Left lobe of liver (tissue), 2 donors: ENCODE measurements at places on chromosomes 3 and 15. TPM values are rescaled to one million over a fixed set of nuclear protein-coding genes. Genes with fewer than 3 reads are reported as not detected.

The FAM81A gene
- total RNA-seq = not detected

The MED12L gene
- 0.15 TPM for total RNA-seq

The EBLN2 gene
- 2.0 TPM for total RNA-seq

DNA sequence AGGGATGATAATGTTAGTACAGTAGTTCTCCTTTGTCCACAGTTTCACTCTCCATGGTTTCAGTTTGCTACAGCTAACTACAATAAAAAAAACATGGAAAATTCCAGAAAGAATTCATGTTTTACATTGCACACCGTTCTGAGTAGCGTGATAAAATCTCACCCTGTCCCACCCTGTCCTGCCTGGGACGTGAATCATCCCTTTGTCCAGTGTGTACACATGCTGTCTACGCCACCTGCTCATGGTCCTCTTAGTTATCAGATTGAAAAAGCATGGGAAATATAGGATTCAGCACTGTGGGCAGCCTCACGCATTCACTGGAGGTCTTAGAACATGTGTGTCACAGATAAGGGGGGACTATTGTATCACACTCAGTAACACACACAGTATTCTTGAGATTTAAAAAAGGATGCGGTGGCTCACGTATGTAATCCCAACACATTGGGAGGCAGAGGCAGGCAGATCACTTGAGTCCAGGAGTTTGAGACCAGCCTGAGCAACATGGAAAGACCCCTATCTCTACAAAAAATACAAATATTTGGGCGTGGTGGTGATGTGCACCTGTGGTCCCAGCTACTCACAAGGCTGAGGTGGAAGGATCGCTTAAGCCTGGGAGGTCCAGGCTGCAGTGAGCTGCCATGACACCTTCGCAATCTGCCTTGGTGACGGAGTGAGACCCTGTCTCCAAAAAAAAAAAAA, 8.7 kb upstream of the FLNB start:
- no peak for DNase-seq

GRCh38 chr15:92650966-92651365, 4.6 kb downstream of the FAM174B start:
- DNase-seq = no peak

DNA sequence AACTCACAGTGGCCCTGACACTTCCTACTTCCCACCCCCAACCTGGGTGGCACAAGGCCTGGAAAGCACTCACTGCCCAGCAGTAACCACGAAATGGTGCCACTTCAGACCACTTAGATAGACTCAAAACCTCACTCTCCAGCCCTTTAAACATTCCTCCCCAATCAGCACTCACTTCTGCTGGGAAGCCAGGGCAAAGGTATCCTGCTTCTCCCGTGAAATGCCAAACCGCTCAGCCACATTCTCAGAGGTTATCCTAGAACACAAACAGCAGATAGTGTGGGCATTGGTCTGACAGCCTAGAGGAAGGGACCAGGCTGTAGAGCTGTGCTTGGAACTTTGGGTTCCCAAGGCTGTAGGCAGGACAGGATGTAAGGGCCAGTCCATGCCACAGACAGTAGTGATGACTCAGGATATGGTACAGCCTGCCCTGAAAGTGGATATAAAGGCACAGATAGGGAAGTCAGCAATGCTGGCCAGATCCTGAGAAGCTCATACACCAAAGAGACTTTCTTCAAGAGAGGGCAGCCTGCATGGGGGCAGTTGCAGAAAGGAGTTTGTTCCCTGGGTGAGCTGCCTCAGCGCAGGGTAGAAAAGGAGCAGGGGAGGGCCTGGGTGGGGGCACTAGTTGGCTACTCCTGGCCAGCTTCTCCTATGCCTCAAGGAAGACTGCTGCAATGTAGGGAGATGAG, 9.2 kb downstream of the ACAA1 start:
- peak; percentile 41 for DNase-seq

GRCh38 chr15:63360170-63360569, 21.5 kb downstream of the CA12 start:
- DNase-seq = no peak

GRCh38 chr3:27565201-27565852, 81.1 kb upstream of the SLC4A7 start:
- no peak for DNase-seq

GRCh38 chr3:104520228-104520655, 846.5 kb upstream of the ALCAM start:
- DNase-seq = no peak

DNA sequence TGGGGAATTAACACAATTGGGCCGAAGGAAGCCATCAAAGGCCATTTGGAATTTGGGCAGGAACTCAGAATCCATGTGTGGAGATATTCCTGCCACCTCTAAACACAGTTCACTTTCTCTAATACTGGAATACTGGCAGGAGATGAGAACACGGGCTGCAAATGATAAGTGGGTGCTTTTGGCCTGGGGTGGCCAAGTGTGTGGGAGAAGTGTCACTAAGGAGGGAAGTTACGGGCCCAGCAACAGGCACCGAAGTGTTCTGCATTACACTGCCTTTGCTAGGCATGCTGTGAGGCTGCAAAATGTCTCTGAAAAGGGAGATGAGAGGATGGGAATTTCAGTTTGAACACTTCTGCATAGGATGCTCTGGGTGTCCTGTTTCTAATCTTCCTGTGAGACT, 89.4 kb upstream of the FEZF2 start:
- DNase-seq = no peak

DNA sequence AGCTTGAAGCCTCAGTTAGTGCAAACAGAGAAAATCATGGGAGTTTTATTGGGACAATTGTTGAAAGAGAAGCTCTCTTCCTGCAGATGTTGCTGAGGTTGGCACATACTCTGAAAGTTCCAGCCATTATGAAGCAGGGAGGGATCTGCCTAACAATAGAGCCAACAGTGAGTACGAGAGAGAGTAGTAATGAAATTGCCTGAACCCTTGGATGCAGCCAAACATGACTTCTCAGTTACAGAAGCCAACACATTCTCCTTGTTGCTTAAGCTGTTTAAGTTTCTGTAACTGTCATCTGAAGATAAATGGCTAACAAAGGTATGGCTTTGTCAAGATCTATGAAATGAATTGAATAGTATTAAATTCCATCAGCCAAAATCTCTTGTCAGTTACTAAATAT, 211.0 kb upstream of the TTC14 start:
- DNase-seq = no peak

DNA sequence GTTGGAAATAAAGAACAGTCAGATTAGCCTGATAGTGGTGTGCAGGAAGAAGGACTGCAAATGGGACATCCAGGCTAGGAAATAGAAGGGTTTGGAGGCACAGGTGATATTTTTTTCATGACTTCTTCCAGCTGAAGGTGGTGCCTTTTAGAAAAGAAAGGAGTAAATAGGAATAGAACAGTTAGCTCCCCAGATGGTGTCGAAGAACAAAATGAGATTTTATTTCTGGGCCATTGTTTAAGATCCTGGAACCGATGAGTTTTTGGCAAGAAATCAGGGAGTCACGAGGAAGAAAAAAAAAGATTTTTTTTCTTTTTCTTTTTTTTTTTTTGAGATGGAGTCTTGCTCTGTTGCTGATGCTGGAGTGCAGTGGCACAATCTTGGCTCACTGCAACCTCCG, 9.8 kb upstream of the NCK1 start:
- DNase-seq = no peak

DNA sequence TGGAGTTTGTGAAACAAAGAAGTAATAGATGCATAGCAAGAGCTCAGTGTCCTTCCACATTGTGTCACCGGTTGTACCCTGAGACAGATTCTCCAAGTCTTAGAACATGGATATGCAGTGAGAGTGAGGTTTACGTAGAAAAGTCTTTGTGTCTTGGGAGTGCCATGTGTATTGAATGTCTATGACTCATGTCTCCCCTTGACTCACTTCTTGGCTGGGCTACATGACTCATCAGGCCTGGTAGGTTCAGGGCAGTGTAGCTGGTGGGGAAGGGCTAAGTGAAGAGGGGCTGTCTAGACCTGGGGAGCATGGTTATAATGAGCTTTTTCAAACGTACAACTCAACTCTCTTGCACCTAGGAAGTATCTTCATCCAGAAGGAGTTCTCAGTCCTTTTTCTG, 167.4 kb downstream of the GAP43 start:
- no peak for DNase-seq

DNA sequence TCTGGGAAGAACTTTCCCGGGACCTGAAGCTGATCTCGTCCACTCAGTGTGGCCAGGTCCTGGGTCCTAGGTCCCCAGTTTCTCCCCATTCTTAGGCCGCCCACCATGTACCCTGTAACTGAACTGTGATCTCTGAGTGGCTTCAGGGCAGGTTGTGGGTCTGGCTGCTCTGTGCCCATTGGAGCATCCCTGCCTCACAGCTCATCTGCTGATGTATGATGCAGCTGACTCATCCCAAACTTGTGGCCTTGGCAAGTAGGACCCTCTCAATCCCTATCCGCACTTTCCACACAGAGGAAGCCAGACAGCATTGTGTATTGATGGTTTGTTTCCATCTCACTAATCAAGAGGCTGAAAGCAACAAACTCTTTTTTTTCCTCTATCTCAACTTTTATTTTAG, 69.1 kb upstream of the XCR1 start:
- no peak for DNase-seq

DNA sequence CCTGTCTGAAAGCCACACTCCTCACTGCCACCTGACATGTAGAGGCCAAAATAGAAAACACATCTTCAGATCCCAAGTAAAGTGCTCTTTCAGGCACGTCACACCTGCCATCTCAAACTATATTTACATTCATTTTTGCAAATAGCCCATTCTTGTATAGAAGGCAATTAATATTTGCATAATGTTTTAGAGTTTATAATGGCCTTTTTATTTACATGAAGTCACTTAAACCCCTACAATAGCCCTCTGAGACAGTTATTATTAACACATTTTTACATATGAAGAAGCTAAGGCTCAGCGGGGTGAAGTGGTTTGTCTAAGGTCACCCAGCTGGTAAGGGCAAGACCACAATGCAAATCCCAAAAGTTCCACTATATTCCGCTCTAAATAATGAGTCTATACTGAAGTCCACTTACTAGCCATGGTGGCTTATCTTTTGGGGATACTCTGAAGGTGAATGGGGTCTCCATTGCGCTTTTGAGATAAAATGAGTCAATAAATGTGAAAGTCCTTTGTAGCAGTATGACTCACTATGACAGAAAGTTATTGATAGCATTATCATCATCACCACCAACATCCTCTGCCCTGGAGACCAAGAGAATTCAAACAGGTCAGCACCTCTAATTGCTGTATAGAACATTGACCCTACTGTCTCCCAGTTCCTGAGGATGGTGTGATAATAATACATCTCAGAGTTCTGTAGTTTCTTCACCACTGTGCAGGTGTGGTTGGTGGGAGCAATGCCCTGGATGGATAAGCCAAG, 155.9 kb upstream of the BCL6 start:
- no peak for DNase-seq

- no peak for DNase-seq
These were observed 10.8 kb downstream of the TOPAZ1 start for GRCh38 chr3:44252332-44252959.

DNA sequence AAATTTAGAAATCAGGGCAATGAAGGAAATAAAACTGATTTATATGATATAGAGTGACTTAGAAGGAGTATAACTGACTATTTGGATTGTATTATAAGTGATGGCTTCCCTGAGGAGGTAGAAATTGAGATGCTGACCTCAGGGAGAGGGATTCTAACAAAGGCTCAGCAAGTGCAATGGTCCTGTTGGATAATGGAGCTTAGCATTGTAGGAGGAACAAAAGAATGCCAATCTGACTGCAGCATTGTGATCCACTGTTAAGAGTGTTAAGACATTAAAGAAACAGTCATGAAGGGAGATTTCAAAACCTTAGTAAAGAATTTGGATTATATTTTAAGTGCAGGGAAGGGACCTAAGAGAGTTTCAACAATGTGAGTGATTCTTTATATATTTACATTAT, 158.4 kb upstream of the NAALADL2 start:
- DNase-seq = no peak

GRCh38 chr3:151404316-151404715, 19.8 kb upstream of the P2RY12 start:
- DNase-seq = no peak

GRCh38 chr3:5806192-5806591, 618.7 kb downstream of the EDEM1 start:
- no peak for DNase-seq
